GM18507 (cell line): ENCODE measurements at places on chromosomes 7 and 10.

DNA sequence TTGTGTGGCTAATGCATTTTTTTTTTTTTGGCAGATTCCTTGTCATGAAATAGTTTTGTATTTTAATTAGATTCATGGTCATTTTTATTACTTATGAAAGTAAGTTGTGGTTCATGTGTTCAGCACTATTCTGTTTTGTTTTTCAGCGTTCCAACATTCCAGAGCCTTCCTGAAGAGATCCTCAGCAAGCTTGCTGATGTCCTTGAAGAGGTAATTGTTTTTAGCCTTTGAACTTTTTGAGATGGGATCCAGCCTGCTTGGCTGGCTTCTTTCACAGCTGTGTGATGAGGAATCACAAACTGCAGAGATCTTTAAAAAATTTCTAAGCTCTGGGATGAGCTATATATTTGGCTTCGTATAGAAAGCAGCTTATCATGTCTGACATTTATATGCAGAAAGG lies 208.0 kb upstream of the CSTF2T start:
- no peak for DNase-seq

DNA sequence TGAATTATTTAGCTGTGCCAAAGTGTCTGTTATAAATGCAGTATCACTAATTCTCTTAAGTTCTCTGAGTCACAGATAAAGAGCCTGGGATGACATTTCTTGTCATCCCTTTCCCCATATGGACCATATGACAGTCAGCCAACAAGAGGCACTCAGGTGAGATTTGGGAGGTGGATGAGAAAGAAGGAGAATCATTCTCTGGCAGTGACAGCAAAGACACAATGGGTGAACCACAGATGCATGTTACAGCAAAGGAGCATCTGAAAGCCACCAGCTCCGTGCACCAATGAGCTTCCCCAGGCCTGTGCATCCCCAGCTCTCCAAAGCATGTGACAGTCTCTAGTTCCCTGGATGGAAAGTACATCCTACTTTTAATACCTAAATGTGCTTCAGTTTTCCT lies 10.8 kb downstream of the GIMAP6 start:
- DNase-seq, result no peak

DNA sequence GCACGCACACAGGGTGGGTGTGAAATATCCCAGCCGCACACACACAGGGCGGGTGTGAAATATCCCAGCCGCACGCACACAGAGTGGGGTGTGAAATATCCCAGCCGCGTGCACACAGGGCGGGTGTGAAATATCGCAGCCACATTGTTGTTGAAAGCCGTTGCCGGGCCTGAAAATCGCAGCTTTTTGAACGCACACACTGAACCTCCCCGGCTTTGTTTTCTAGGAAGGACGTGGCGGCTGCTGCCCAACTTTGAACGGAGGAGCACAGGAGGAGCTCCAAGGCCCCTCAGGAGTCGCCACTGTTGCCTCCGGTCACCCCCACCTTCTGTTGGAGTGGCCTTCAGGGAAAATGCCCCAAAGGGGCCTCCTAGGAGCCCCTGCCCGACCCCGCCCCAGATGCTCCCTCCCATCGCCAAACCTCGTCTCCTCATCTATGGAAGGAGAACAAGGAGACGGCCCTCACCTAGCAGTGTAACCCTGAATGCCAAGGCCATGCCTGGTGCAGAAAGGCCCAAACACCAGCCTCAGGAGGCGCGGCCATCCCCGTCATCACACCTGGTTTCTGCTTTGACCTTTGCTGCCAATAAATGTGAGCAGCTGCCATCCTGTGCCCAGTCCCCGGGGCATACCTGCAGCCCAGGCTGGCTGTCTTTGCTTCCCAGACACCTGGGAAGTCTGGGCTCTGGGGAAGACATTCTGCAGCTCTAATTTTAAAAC lies 318.6 kb downstream of the PTPRN2 start:
- no peak for DNase-seq

- DNase-seq, result no peak
These were observed 35.7 kb downstream of the SEMA3E start for GRCh38 chr7:83613232-83613631.
